ENCODE measurements at places on chromosomes 11 and 22.
A peak's percentile ranks its signal among the peaks of the same experiment; 100 is the strongest.

- DNase-seq, result no peak
Observed at GRCh38 chr11:10777806-10778205, 26.8 kb downstream of the CTR9 start.

DNA sequence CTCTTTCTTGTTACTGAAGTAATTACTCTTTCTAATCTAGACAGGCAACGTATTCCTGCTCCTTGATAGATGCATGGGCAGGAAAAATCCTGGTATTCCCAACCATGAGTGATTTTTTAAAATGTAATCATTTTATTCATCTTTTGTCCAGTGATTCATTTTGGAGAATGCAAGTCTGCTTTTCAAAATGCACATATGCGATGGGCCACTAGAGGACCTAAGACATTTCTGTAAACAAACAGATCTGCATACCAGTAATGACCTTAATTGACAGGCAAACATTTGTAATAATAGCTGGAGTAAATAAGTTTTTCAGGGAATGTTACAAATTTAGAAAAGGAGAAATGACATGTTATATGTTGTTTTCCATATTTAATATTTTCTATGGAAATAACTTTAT lies 1167.6 kb downstream of the JRKL start:
- DNase-seq, result no peak

DNA sequence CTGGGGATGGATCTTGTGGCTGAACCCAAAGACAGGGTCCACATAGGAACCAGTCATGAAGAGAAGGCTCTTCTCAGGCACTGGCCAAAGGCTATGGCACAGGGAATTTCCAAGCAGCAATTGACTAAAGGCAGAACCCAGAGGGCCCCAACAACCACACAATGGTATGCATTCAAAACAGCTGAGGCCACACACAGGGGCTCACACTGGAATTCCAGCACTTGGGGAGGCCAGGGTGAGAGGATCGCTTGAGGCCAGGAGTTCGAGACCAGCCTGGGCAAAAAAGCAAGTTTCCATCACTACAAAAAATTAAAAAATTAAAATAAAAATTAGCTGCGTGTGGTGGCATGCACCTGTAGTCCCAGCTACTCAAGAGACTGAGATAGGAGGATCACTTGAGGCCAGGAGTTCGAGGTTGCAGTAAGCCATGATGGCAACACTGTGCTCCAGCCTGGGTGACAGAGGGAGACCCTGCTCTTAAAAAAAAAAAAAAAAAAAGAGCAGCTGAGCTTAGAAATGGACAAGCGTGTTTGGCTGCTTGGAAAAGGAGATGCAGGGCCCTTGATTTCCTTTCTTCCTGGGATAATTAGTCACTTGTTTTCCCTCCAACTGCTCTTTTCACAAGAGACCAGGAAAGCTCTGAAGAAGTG lies 44.6 kb downstream of the MYH9 start:
- DNase-seq, result no peak

DNA sequence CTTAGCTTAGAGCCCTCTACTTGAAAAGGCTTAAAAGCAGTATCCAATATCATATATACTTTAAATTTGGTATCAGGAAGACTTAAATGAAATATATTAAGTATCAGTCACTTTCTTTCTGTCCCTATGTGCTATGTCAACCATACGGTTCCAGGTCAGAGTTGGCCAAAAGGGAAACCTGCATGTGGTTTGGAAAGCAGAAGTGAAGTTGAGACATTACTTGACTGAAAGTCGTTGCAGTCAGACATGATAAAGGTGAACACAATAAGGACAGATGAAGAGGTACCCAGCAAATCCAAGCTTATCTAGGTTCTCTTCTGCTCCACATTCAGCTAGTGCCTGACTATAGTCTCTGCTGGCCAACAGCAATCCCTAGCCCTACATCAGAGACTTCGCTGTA lies 336.8 kb downstream of the KCNA4 start:
- no peak for DNase-seq

DNA sequence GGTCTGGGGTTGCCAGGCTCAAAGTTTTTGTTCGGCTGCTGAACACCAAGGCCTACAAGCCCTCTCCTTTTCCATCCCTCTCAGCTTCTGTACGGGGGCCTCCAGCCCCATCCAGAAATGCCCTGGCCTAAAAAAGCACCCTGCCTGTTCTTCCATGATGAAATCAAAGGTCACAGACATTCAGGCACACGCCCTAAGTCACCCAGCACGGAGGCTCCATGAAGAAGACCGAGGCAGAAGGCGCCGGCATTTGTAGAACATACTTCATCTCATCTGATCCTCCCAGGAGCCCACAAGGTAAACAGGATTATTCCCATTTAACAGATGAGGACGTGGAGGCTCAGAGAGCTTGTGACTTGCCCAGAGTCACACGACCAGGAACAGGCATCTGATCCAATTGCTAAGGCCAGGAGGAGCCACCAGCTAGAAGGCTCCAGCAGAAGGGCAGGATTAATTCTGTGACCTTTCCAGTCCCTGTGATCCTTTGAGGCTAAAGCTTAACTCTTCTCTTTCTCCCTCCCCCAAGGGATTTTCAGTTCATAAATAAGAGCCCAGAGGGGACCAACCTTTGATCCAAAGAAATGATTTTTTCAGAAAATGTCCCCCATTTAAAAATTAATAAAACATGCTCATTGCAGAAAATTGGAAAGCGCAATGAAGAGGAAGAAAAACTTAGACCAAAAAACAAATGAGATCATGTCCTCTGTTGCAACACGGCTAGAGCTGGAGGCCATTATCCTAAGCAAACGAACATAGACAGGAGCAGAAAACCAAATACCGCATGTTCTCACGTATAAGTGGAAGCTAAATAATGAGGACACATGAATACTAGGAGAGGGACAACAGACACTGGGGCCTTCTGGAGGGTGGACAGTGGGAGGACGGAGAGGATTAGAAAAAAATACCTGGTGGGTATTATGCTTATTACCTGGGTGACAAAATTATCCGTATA lies 38.7 kb downstream of the CYTH4 start:
- no peak for DNase-seq

DNA sequence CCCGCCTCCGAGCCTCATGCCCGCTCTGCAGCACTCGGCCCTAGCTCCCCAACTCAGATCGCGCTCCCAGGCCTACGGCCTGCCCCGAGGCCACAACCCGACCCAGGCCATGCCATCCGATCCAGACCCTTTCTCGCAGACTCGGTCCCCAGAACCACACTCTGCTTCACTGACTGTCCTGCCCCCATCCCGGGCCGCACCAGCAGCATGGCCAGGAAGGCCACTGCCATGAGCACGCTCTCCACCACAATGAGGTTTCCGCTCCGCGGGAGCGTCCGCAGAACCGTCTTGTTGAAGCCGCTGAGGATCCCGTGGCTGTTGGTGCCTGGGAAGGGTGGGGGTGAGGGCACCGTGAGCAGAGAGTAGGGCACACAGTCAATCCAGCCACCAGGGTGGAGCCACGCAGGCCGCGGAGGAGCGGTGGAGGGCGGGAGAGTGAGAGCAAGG lies 6.4 kb downstream of the UNC93B1 start:
- DNase-seq, result no peak

DNA sequence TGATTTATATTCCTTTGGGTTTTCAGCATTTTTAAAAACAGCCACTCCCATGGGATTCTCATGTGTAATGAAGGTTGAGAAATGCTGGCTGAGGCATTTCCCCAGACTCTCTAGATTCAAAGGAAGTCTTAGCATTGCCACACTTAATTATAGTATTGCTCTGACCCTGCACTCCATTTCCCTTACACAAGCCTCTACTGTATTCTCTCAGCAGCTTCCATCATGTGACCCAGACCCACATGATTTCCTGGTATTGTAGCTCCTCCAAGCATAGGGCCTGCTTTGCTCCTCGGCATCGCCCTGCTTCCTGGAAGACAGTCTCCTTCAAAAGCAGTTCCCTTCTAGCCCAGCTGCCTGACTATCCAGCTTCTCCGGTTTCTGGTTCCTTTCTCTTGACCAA lies 261.5 kb downstream of the LARGE1 start:
- no peak for DNase-seq

DNA sequence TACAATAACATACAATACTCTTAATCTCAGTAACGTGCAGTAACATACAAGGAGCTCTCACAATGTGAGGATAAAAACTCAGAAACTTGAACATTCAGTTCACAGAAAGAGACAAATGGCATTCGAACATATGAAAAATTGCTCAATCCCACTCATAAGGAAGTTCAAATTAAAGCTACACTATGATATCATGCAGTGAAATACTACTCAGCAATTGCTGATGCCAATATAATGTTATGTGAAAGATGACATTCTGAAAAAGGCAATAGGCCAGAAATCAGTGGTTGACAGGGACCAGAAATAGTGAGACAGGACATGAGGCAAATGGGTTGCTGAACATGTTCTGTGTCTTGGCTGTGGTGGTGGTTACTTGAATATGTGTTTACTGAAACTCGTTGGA lies 33.7 kb upstream of the PITPNB start:
- no peak for DNase-seq

GRCh38 chr11:33545931-33546330 lies 154.7 kb downstream of the C11orf91 start:
- no peak for DNase-seq

DNA sequence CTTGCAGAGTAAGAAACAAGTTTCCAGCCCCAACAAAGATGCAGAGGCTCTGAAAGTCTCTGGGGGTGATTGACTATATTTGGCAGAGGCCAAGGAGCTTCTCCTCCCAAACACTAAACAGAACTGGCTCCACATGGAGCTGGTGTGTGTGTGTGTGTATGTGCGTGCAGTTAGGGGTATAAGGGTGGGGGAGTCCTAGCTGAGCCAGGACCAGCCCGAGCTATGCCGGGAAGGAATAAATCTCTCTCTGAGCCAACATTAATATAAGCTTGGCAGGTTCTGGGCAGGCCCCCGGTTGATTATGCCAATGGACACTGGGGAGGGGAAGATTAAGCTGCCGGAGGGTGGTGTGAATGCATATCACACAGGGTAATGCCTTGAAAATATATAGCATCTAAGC lies 324.2 kb downstream of the MIAT start:
- DNase-seq, result no peak

GRCh38 chr11:77821349-77821851 lies 456 bp downstream of the AAMDC start:
- DNase-seq, result peak; percentile 12

GRCh38 chr11:34501949-34502348 lies 11.6 kb downstream of the ELF5 start:
- no peak for DNase-seq

DNA sequence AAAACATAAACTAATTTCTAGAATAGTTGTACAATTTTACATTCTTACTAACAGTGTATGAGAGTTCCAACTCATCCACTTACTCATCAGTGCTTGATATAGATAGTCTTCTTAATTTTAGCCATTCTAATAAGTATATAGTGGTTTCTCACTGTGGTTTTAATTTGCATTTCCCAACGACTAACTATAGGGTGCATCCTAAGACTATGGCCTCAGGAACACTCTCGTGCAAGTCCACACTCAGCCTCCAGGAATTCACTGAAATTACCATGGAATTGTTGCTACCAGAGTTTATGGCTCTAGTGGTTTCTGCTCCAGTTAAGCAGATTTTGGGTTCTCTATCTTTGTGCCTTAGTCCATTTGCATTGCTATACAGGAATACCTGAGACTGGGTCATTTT lies 60.1 kb upstream of the GUCY1A2 start:
- DNase-seq, result no peak

DNA sequence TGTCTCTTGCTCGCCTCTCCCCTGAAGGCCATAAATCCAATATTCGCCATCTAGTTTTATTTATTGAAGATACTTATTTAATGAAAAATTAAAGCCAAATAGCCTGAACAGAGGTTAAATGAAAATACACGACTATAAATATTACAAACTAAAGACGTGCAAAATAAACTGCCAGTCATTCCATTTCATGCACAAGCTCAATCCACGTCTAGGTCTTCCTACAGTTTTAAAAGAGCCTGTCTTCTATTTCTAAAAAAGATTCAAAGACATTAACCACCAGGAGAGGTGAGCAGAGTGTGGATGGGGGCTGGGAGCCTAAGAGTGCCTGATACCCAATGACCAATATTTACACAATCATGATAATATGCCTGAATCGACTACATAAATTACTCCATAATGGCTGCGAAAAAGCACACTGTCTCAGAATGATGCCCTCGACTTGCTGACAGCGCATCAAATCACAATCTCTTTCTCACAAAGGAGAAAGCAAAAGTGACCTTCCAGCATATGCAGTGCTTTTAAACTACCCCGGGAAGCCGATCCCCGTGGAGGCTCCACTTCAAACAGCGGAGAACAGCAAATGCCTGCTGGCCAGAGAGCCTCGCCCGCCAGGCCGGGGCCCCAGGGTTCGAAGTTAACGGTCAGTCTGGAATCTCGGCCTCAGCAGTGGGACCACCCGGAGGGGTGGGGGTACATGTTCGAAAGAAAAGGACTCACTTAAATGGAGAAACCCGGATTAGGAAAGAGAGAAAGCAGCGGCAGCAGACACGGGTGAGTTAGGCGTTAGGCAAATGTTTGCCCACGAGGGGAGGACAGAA lies 1.7 kb downstream of the FCHSD2 start:
- peak; percentile 40 for DNase-seq

- peak; percentile 30 for DNase-seq
Observed at GRCh38 chr22:30947816-30948454, 20.6 kb downstream of the MORC2 start.

DNA sequence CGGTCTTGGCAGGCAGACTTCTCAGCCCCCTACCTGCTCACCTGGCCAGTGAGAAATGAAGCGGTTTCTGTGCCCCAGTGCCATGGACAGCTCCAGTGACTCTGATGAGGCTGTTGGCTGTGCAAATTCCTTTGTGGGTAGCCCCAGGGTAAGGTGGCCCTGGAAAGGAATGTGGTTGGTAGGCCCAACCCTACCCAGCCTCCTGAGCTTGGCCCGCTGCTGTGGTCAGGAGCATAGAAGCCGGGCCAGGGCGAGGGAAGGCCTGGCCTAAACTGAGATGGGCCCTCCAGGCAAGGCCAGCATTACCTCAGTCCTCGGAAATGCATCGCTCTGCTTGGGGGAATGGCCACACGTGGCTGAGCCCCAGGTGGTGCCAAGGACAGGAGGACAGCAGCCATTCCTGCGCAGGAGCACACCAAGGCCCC lies 16.9 kb downstream of the DAGLA start:
- DNase-seq, result no peak

GRCh38 chr22:21641417-21641788 lies 699 bp upstream of the SDF2L1 start:
- DNase-seq, result no peak

DNA sequence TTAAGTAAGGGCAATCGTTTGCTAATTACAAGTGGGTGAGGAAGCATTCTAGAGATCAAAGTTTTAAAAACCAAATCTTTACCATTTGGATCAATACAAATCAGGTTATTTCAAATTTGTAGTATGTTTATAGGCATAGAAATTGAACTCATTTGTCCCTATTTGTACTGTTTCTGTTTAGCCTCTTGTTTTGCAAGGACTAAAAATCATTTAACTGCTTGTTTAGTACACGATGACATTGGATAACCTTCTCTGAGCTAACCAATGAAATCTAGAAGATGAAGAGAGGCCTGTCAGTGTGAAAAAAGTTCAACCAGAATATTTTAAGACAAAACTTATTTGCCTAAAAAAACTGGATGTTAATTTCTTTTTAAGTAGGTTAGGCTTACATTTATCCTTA lies 40.0 kb downstream of the ZC3H12C start:
- no peak for DNase-seq

- no peak for DNase-seq
Observed at GRCh38 chr11:134398644-134399292, 13.3 kb downstream of the B3GAT1 start.

GRCh38 chr22:22161924-22162851 lies 82.4 kb upstream of the VPREB1 start:
- DNase-seq, result no peak

- no peak for DNase-seq
Observed at GRCh38 chr11:120330045-120330444, 4.9 kb downstream of the TLCD5 start.

Data from HEK293T (cell line).